HuH-7 (cell line): ENCODE measurements at places on chromosomes 11 and 22.

- DNase-seq: no peak
Measured at GRCh38 chr11:97361812-97362378, 972.1 kb downstream of the JRKL start.

DNA sequence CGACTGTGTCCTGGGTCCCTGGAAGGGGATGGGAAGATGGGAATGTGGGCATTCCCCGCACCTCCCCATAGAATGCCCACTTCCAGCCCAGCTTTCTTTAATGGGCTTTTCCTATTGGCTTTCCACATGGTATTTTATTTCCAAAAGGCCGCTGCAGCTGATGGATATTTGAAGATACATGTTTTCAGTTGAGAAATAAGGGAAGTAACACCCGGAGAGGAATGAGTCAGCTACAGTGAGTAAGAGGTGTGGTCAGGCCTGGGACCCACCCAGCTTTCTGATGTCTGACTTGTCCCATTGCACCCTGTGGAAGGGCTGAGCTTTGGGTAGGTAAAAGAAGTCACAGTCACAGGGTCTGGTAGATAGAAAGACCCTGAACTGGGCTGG, 476.9 kb downstream of the MIAT start:
- DNase-seq: no peak

- no peak for DNase-seq
Measured at GRCh38 chr11:79344753-79345294, 96.0 kb downstream of the TENM4 start.

DNA sequence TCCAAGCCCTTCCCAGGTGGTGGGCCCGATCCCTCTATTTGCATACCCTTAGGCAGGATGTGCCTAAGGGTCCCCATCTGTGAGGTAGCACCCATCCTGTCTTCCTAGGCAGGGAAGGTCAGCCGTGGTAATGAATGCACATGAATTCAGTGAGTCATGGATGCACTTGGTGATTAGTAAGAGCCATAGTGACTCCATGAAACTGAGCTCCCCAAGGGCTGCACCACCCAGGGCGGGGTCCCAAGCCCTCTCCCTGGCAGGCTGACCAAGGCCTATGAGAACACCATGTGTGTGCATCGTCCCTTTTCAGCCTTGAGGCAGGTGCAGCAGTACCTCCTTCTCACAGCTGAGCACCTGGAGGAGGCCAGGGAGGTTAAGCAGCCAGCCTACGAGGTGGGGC, 15.6 kb upstream of the SUSD2 start:
- DNase-seq: no peak

- no peak for DNase-seq
Measured at GRCh38 chr22:43636086-43636485, 176.0 kb downstream of the EFCAB6 start.

DNA sequence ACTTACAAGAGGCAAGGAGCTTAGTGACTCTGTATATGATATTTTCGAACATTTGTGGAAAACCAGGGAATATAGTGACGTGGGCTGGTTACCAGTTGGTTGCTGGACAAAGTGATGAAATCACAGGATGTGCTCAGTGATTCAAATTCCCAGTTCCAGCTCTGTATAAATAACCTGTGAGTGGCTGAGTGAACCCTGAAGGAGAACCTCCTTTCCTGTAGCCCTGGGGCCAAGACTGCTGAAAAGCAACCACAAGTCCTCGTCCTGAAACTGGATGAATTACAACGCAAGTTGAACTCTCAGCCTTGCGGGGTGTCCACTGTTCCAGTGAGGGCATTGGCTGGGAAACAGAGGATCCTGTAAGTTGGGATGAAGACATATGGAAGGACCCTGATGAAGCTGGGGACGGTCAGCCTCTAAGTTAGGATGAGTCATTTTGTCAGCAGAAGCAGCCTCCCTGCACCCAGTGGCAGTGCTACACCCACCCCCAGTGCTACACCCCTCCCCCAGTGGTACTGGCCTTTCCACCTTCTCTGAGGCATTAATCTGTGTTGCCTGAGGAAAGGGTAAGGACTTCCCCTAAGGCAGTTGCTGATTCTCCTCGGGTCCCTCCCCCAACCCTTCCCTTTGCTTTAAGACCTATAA, 22.0 kb upstream of the CD81 start:
- DNase-seq: no peak
